Prostate gland (tissue), 2 donors: ENCODE measurements at places on chromosomes 6 and 20. TPM values are rescaled to one million over a fixed set of nuclear protein-coding genes. Genes with fewer than 3 reads are reported as not detected.

CBLN4 gene
- total RNA-seq, result 5.8 TPM

CD93 gene
- 31.1 TPM for total RNA-seq

GRCh38 chr6:142543606-142544005 lies 241.8 kb downstream of the ADGRG6 start:
- DNase-seq, result no peak
- H3K36me3 ChIP-seq, result no peaks in the 10 kb centered on the region
- no peaks in the 10 kb centered on the region for H3K4me1 ChIP-seq
- H3K4me3 ChIP-seq, result no peak overlapping the region
- no peak overlapping the region for H3K27ac ChIP-seq
- H3K27me3 ChIP-seq, result no peaks in the 10 kb centered on the region

- H3K4me3 ChIP-seq, result no peak overlapping the region
- DNase-seq, result no peak
- H3K27ac ChIP-seq, result no peak overlapping the region
- no peaks in the 10 kb centered on the region for H3K27me3 ChIP-seq
- no peaks in the 10 kb centered on the region for H3K4me1 ChIP-seq
- H3K36me3 ChIP-seq, result no peaks in the 10 kb centered on the region
Measured at GRCh38 chr6:54737247-54737646, 109.3 kb upstream of the FAM83B start.

DNA sequence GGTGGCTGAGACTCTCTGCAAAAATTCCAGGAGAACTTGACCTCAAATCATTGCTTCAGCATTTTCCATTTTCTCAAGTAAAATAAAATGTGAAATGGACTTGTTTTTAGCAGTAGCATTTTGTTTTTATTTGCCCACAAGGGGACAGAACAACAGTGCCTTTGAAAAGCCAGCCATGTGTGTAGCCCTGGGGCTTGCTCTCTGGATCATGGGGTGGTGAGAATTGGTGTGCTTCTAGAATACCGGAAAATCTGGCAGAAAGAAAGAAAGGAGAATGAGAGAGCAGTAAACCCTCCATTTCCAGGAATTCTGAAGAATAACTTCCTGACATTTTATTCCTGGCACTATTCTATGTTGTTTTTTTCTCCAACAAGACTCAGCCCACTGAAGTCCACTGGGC lies 254.7 kb upstream of the MOCS1 start:
- no peaks in the 10 kb centered on the region for H3K36me3 ChIP-seq
- H3K27me3 ChIP-seq, result no peaks in the 10 kb centered on the region
- H3K4me1 ChIP-seq, result no peaks in the 10 kb centered on the region
